ENCODE measurements at places on chromosomes 13 and 19.

DNA sequence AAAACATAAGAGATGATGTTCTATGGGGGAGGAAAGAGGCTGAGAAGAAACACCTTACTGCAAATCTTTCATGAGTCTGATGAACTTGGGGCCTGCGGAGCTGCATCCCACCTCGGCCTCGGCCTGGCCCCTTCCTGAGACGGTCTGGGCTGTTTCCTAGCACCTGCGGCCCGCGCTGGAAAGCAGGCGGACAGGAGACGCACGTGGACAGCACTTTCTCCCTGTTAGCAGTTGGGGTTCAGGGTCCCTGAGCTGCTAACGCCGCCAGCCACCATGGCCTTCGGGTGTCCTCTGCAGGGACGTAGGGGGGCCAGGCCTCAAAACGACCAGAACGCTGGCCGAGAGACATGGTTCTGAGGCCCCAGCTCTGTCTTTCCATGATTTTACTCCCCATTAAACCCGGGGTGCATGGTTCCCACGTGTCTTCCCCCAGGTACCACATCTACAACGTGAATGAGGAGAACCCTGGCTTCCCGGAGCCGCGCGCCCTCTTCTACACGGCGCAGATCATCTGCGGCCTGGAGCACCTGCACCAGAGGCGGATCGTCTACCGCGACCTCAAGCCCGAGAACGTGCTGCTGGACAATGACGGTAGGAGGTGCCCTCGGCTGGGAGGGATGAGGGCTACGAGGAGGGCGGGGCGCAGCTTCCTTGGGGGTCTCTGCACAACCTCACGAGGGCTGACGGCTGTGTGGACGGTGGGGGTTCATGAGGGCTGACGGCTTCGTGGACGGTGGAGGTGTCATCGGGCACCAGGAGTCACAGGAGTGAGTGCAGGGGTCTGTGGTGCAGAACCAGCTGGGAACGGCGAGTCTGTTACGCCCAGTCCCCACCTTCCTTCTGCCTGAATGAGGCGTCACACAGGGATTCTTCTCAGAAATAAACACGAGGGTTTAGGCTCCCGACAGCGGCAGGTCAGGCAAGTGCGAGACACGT lies 4.3 kb downstream of the GRK1 start:
- DNase-seq: no peak

GRCh38 chr13:37087486-37087885 lies 18.0 kb downstream of the CSNK1A1L start:
- no peak for DNase-seq

DNA sequence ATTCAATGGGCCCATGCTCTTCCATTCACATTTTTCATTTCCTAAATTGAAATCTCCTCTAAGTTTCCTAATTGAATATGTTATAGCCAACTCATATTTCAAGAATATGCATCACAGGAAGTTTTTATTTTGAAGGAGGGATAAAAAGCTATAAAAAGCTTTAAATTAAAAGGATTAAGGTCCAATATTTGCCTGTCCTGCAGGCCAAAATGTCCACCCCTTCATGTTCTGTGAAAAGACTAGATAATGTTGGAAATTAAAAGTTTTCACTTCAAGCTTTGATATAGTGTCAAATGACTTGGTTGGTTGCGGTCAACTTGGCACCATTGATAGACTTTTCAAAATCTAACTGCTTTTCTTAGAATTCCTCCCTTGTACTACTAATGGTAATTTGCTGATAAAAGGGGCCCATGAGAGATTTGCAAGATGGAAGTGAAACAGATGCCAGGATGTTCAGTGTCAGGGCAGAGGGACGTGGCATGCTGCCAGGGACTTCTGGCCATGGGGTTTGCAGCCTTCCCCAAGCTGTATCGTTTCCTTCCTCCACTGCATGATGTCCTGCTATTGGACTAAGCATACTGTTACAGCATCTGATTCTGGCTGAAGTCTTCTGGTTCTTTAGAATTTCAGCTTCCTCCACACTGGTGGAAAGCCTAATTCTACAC lies 547.3 kb upstream of the MIR17HG start:
- no peak for DNase-seq

DNA sequence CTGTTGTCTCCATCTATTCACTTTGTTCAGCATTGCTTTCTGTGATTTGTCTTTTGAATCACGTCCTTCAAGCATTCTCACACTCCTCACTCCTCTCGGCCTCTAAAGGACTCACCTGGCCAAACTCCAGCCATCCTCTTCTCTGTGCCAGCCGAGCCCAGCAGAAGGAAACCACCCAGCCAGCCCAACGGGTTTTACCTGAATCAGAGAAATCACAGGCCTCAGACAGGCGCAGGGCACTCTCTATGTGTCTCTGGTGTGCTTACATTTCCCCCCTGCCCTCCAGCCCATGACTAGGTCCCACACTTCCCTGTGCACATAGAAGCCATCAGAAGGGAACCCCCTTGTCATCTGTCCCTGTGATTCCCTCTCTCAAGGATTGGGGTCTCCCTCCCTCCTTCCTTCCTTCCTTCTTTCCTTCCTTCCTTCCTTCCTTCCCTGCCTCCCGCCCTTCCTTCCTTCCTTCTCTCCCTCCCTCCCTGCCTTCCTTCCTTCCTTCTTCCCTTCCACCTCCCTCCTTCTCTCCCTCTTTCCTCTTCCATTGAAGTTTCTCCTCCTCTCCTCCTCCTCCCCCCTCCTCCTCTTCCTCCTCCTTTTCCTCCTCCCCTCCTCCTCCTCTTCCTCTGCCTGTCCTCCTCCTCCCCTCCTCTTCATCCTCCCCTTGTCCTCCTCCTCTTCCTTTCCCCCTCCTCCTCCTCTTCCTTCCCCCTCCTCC lies 8.8 kb upstream of the ZNF541 start:
- DNase-seq: no peak

GRCh38 chr13:81757348-81757970 lies 1416.5 kb upstream of the SPRY2 start:
- DNase-seq: no peak

GRCh38 chr13:51425410-51426042 lies 27.3 kb downstream of the INTS6 start:
- no peak for DNase-seq

GRCh38 chr13:34779171-34779570 lies 162.9 kb upstream of the NBEA start:
- DNase-seq: no peak

GRCh38 chr19:10776900-10777650 lies 58.9 kb downstream of the TMED1 start:
- no peak for DNase-seq

- no peak for DNase-seq
These were observed 195.3 kb downstream of the LIG4 start for GRCh38 chr13:108020027-108020426.

- no peak for DNase-seq
These were observed 8.9 kb downstream of the ETHE1 start for GRCh38 chr19:43518051-43518450.

DNA sequence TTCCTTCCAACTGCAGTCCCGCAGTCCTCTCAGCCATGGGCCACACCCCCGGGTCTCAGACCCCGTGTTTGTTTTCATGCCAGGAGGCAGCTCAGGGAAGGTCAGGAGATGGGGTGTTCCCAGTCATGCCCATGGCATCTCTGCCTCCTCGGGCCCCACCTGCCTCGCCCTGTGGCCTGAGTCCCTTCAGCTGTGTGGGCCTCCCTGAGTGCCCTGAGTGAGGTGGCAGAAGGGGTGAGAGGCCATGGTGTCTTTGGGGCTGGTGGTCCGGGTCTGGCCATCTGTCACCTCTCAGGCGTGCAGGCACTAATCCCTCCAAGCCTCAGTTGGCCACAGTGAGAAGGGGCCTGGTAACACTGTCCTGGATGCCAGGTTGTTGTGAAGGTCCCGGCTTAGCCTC lies 10.9 kb upstream of the KDM4B start:
- no peak for DNase-seq

DNA sequence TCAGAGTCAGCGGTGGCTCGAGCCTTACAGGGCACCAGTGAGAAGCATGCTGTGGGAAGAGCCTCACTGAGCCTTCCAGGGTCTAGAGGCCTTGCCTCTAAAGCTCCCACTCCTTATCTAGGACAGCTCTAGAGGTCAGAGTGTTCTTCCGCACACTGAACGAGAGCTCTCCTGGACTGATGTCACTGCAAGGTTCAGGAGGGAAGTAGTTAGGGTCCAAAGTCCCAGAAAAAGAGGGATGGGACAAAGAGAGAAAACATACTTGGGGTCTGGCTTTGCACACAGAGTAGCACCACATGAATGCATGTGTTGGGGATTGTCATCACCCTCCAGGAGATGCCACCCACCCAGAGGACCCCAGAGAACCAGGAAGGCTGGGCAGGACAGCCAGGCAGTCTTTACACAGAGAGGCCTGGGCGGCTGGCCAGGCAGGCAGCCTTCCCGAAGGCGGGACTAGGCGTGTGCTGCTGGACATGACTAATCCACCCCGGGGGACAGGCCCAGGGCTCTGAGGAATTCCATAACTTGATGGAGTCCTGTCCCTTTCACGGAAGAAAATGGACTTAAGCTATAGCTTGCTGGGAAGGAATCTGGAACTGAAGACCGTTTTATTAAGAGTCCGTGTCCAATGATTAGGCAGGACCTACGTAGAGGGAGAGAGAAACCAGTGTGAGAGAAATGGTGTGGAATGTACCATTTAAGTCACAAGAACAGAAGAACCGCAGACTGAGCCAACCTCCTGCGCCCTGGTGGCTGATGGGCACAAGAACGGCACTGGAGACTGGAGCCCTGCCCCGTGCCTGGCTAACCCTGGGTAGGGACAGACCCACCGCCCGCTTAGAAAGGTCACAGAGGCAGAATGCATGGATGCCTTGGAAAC lies 16.6 kb upstream of the EPHX3 start:
- DNase-seq: no peak
